ENCODE measurements at places on chromosomes 6 and 20. TPM values are rescaled to one million over a fixed set of nuclear protein-coding genes. Genes with fewer than 3 reads are reported as not detected.

Gene RAET1L
- not detected for total RNA-seq

Gene WDR46
- 54.4 TPM for total RNA-seq

Gene TFAP2A
- total RNA-seq: not detected

Gene RAD21L1
- 0.58 TPM for total RNA-seq

Gene SYS1
- total RNA-seq: 111 TPM

Gene TMC2
- total RNA-seq: not detected

Gene PPP1R3G
- total RNA-seq: not detected

Gene RNF114
- 90.5 TPM for total RNA-seq

Gene HLA-DQB2
- total RNA-seq: 24.8 TPM

Gene PREP
- total RNA-seq: 47.3 TPM

Gene ARMC12
- 1.3 TPM for total RNA-seq

Gene TNNC2
- 0.59 TPM for total RNA-seq

Gene PRSS16
- 0.40 TPM for total RNA-seq

Gene SLC52A3
- total RNA-seq: not detected

Gene STMND1
- not detected for total RNA-seq

Gene MAFB
- total RNA-seq: 19.9 TPM

Gene NUDT3
- total RNA-seq: 29.7 TPM

Gene FAM184A
- total RNA-seq: 7.9 TPM

Gene HSP90AB1
- 377 TPM for total RNA-seq

Gene C20orf144
- total RNA-seq: not detected

Gene TPD52L2
- total RNA-seq: 56.8 TPM

Gene PRL
- total RNA-seq: not detected

Gene PEDS1
- 20.8 TPM for total RNA-seq

Gene ARMC2
- total RNA-seq: 7.9 TPM

Gene IRAK1BP1
- total RNA-seq: 0.71 TPM

All from naive thymus-derived CD4-positive, alpha-beta T cell (primary cell).